ENCODE measurements at places on chromosomes 11 and 22. TPM values are rescaled to one million over a fixed set of nuclear protein-coding genes. Genes with fewer than 3 reads are reported as not detected.

GRCh38 chr11:555780-556661, 4.5 kb downstream of the LMNTD2 start:
- peak; percentile 38 for DNase-seq

DNA sequence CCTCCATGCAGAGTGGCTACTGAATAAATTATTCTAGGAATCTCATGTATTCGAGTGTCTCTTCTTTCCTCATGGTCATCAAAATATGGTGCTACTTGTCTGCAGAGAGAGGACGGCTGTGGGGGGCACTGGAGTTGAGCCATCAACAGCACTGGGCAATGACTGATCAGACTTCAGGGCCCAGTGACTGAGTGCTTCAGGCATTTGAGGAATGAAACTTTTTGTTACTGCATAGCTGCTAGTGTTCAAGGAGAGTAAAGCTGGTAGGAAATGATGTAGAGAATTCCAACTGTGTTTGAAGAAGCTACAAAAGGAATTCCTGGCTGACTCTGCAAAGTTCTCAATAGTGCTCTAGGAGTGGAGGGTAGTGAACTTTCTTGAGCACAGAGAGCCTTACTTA, 277.7 kb downstream of the CADM1 start:
- no peak for DNase-seq

GRCh38 chr11:117084992-117085391, 13.2 kb downstream of the SIK3 start:
- DNase-seq: no peak

DNA sequence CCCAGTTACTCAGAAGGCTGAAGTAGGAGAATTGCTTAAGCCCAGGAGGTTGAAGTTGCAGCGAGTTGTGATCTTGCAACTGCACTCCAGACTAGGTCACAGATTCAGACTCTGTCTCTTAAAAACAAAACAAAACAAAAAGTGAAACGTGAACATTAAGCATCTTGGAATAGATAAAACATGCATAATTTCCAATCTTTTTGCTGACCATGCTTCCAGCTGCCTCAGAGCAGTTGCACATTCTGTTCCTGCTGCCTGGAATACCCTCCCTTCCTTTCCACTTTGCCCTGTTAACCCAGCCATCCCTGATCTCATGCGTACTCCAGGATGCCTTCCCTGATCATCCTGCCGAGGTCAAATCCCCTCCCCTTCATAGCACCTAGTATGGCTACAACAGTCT, 718 bp upstream of the CCDC88B start:
- DNase-seq: no peak

DNA sequence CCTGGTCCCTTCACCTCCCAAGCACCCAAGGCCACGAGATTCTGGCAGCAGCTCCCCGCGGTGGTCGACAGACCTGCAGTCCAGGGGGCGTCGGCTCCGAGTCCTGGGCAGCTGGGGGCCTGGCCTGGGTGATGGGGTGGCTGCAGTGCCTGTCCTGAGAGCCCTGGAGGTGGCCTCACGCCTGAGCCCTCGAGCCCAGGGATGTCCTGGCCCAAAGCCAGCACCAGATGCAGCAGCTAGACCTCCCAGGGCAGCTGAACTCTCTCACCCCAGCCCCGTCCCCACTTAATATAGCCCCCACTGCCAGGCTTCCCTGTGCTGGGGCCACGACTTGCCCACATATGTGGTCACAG, 6.6 kb downstream of the LMNTD2 start:
- no peak for DNase-seq

DNA sequence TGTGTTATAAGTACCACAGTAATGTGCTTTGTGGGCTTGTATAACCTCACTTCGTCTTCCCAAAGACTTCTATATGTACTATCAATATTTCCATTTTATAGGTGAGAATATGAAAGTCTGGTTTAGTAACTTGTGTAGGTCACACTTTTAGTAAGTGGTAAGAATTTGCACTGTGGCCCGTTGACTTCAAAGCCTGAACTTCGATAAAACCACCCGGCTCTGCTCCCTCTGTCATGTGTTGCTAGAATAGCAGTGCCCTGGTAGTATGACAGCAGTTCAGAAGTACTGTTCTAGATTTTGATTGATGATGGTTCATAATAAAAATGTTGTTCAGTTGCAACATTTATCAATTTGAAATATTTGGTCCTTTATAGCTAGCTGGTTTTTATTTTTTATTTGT, 110.2 kb upstream of the SORL1-AS1 start:
- DNase-seq: no peak

DNA sequence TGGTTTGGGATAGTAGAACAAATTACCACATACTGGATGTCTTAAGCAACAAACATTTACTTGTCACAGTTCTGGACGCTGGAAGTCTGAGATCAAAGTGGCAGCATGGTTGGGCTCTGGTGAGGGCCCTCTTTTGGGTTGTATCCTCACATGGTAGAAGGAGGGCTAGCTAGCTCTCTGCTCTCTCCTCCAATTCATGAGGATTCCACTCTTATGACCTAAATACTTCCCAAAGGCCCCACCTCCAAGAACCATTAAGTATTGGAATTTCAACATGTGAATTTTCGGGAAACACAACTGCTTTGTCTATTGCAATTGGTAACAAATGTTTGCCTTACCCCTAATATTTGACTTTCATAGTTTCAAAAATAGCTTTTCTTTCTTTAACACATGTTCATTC, 52.6 kb downstream of the MUC15 start:
- no peak for DNase-seq

GRCh38 chr11:13834463-13834862, 128.1 kb upstream of the SPON1 start:
- DNase-seq: no peak

GRCh38 chr22:48896766-48897644, 930.7 kb downstream of the BRD1 start:
- no peak for DNase-seq

DNA sequence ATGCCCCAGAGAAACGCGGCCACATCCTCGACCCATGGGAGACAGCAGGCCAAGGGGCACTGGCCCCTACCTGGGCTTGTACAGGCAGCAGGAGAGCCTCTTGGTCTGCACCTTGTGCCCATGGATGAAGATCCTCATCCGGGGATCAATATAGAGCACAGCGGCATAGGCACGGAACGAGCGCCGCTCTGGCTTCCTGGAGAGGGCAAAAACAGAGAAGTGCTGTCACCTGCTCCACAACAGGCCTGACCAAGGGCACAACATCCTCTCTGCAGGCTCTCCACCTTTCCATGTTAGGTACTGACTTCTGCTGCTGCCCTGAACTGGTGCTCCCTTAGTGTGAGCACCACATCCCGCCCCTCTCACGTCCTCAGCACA, 27.2 kb downstream of the MORC2 start:
- no peak for DNase-seq

- DNase-seq: peak; percentile 84
Measured at GRCh38 chr11:118914178-118914918, 11.4 kb downstream of the BCL9L start.

DNA sequence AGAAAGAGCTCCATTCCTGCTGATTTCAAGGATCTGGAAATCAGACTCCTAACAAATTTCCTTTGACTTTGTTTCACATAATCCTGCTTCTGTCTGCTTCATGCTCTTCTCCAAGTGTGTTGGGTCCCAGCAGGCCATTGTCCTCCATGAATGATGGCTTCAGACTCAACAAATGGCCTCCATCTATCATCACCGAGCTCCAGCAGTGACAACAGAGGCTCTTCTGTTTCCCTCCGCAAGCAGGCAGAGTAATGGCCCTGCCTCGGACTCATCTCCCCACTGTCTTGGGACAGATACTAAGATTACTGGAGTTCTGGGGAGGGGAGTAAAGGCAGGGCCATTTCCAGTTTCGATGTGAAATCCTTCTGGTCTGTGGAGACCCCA, 127.3 kb downstream of the TENM4 start:
- no peak for DNase-seq

DNA sequence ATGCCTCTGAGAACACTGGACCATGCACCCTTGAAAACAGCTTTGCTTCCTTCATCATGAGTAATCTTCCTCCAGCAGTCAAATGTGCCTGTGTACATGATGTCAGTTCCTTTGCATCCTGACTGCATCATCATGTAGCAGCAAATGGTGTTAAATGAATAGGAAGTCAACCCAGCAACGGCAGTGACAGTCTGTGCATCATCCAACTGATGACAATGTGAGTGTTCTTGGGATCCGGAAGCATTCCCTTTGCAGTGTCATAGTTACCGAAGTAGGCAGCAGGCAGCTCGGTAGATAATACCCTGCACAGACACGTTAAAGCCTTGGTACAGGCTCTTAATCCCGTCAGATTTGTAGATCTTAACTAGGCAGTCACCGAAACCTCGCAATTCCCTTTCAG, 2.5 kb downstream of the WBP2NL start:
- DNase-seq: no peak

DNA sequence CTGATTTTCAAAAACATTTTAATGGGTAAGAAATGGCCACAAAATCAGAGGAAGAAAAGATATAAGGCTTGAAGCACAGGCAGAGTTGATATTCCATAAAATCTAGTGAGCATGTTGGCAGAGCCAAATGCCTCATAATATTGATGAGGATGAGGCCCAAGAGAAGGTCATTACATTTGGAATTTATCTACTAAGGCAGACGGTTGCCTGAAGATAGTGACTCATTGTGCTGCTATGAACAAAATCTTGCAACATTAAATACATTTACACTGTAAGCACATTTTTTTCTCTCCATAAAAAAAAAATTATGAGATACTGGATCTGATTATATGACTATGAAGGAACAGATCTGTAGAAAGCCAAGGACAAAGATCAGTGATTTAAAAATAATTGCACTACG, 881.4 kb upstream of the CHORDC1 start:
- no peak for DNase-seq

DNA sequence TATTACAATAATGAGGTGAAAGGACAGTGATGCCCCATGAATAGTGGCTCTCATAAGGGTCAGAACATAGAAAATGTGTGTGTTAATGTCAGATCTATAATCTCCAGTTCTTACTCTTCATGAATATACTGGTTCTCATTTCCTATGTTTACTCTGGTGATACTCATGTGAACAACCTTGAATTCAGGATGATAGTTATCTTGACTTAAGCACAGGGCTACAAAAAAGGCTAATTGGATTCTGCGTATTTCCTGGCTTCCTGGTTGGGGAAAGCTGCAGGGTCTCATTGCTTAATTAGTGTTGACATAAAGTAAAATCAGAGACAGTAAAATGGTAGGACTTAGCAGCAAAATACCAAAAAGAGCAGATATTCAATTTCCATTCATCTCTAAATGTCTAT, 1316.8 kb upstream of the RAG2 start:
- DNase-seq: no peak

DNA sequence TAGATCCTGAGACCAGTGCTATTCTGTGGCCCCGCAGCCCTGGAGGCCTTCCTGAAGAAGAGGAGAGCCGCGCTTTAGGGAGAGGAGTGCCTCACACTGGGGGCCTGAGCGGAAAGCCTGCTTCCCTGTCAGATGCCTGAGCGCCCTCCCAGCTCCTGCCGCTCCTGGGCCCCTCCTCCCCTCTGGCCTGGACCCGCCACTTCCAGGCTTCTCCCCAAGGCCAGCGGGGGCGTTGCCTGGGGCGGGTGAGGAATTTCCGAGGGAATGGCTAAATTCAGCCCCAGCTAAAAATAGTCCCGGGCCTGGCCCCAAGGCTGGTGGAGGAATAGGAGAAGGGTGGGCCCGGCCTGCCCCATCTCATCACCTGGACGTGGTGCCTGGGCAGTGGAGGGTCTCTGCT, 15.4 kb downstream of the ARHGEF17 start:
- DNase-seq: no peak

The APOA5 gene
- total RNA-seq: not detected

The CYP2D6 gene
- 9.6 TPM for total RNA-seq

The ROM1 gene
- total RNA-seq: 5.4 TPM

The C11orf91 gene
- total RNA-seq: not detected

The KCNE3 gene
- total RNA-seq: not detected

The OR10A2 gene
- not detected for total RNA-seq

The MRGPRF gene
- not detected for total RNA-seq

The RPS25 gene
- 2,482 TPM for total RNA-seq
